Astrocyte (in vitro differentiated cells and primary cell): ENCODE measurements at places on chromosomes 1 and 21.
A peak's percentile ranks its signal among the peaks of the same experiment; 100 is the strongest.

- no peak for DNase-seq
Measured at GRCh38 chr1:23341931-23342692, 2.0 kb downstream of the HNRNPR start.

- no peak for DNase-seq
Measured at GRCh38 chr1:111821121-111821745, 65.5 kb downstream of the DDX20 start.

GRCh38 chr1:5165762-5166161, 511.4 kb downstream of the AJAP1 start:
- no peak for DNase-seq

GRCh38 chr1:148162363-148162762, 10.3 kb upstream of the NBPF11 start:
- no peak for DNase-seq

GRCh38 chr1:39690794-39691382, 345 bp downstream of the HPCAL4 start:
- DNase-seq = no peak

DNA sequence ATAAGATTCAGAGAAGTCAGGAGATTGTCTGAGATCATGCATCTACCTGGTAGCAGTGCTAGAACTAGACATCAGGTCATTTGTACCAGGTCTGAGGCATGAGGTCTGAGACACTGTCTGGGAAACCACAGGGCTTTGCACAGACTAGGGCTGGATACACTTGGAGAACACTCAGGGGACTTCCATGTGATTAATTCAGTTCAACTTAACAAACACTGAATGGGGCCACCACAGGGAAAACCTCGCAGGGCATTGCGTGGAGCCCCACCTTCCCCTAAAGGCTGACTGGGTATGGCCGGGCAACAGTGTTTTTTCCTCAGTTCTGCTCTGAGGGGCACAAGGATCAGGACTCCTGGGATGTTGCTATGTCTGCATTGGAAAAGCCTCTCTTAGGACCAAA, 86.5 kb upstream of the WARS2 start:
- no peak for DNase-seq

- peak; percentile 56 for DNase-seq
Measured at GRCh38 chr1:201504179-201504631, 2.7 kb downstream of the CSRP1 start.

DNA sequence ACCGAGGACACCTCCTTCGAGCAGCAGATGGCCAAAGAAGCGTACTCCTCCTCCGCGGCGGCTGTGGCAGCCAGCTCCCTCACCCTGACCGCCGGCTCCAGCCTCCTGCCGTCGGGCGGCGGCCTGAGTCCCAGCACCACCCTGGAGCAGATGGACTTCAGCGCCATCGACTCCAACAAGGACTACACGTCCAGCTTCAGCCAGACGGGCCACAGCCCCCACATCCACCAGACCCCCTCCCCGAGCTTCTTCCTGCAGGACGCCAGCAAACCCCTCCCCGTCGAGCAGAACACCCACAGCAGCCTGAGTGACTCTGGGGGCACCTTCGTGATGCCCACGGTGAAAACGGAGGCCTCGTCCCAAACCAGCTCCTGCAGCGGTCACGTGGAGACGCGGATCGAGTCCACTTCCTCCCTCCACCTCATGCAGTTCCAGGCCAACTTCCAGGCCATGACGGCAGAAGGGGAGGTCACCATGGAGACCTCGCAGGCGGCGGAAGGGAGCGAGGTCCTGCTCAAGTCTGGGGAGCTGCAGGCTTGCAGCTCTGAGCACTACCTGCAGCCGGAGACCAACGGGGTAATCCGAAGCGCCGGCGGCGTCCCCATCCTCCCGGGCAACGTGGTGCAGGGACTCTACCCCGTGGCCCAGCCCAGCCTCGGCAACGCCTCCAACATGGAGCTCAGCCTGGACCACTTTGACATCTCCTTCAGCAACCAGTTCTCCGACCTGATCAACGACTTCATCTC, 106.8 kb upstream of the VAMP3 start:
- no peak for DNase-seq

DNA sequence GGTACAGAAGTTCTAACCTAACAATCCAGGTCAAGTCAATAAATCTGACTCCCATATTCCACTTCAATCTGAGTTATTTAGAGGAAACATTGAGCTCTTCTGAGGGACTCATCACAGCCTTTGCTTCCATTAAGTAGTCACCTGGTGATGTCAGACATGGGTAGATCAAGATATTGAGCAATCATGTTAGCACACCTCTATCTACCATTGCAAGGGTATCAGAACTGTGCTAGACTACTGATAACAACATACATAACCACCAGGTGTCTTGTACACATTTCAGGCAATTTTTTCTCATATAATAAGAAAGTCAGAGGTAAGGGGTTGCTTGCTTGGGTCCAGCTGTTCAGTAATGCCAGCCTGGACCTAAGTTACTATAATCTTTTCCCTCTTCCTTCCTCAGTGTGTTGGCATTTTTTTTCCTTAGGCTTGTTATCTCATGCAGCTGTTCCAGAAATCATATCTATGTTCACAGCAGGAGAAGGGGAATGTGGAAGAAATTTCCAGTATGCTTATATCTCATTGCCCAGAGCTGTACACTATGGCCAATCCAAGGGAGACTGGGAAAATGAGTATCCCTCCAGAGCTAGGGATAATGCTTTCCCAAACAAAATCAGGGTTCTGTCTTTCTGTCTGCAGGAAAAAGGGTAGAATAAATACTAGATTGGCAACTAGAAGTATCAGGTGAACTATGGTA, 52.3 kb downstream of the GRIK1 start:
- no peak for DNase-seq

- DNase-seq = no peak
Measured at GRCh38 chr1:178071811-178072210, 22.1 kb upstream of the RASAL2 start.

DNA sequence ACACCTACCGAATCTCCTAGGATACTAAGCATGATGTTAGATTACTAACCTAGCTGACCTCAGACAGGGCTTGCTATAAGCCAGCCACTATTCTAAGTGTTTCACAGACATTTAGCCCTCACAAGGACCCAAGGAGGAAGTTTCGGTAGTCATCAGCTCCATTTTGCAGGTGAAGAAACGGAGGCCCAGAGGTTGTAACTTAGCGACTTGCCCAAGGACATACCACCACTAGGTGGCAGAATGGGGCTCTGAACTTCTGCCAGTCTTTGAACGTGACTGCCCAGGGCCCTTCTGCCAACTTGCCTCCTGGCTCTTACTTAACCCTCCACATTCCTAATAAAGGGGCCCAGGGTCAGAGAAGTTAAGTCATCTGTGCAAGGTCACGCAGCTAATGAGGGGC, 283.5 kb downstream of the C1orf94 start:
- no peak for DNase-seq

GRCh38 chr1:85582687-85583591, 2.4 kb downstream of the CCN1 start:
- DNase-seq = no peak

DNA sequence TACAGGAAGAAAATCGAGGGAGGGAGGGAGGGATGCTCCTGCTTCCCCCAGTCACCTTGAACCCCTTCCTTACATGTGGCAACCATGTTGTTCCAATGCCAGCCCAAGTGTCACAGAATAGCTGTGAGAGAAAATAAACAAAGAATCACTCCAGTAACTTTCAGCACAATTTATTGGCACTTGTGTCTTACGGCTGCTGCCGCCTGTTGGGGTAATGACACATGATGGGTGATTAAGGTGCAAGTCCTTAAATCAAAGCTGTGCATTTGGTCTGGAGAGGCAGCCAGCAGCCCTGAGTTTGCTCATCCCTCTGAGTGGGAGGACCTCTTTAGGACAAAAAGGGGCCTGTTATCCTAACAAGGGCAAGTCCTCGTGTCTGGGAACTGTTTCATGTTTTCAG, 377.7 kb downstream of the PCP4 start:
- DNase-seq = no peak

- DNase-seq = no peak
Measured at GRCh38 chr1:110951161-110951560, 12.6 kb downstream of the LRIF1 start.

GRCh38 chr1:184118046-184118445, 66.5 kb downstream of the TSEN15 start:
- DNase-seq = peak; percentile 93

GRCh38 chr1:66360285-66360724, 173.6 kb upstream of the SGIP1 start:
- no peak for DNase-seq

DNA sequence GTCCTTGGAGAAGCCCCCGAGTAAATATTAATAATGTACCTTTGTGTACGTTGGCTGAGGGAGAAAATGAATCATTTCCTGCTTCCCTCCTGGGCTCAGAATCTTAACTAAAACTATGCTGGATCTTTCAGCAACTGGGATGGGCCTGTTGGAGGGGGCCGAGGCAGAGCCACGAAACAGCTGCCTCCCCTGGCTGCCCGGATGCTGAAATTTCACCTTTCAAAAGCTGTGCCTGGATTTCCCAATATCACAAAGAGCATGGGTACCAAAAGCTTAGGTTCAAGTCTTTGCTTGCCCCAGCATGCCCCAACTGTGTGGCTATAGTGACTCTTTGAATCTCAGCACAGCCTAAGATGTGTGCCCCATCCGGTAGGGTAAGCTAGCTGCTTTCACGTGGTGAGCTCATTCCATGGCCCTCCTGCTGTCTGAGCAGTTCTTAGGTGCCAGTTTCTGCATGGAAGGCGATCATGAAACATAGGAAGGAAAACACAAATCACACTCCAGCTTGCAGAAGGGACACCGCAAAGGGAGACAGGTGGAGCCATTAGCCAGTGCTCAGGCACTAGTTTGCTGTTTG, 473.5 kb downstream of the PTPRU start:
- DNase-seq = peak; percentile 82

- no peak for DNase-seq
Measured at GRCh38 chr1:198162091-198162767, 5.4 kb downstream of the NEK7 start.

DNA sequence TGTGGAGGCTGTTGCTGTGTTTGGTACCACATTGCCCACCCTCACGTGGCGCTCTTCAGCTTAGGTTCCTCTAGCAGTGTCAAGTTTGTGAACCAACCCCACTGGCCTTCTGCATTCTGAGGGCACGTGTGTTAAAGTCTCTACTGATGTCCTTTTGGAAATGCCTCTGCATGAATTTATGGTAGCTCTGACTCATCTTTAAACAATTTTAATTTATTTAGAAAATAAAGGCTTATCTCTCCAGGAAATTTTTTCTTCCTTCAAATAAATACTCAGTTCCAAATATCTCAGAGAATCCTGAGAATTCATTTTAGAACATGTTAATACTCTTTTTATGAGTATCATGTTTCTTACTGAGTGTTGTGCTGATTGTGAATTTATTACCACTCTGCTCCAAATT, 5.5 kb downstream of the CD1D start:
- DNase-seq = no peak

GRCh38 chr21:45831991-45832740, 149.4 kb upstream of the COL6A1 start:
- DNase-seq = no peak

GRCh38 chr1:94514095-94514727, 27.3 kb downstream of the F3 start:
- DNase-seq = no peak

GRCh38 chr1:244370060-244370637, 81.6 kb downstream of the ADSS2 start:
- DNase-seq = no peak

DNA sequence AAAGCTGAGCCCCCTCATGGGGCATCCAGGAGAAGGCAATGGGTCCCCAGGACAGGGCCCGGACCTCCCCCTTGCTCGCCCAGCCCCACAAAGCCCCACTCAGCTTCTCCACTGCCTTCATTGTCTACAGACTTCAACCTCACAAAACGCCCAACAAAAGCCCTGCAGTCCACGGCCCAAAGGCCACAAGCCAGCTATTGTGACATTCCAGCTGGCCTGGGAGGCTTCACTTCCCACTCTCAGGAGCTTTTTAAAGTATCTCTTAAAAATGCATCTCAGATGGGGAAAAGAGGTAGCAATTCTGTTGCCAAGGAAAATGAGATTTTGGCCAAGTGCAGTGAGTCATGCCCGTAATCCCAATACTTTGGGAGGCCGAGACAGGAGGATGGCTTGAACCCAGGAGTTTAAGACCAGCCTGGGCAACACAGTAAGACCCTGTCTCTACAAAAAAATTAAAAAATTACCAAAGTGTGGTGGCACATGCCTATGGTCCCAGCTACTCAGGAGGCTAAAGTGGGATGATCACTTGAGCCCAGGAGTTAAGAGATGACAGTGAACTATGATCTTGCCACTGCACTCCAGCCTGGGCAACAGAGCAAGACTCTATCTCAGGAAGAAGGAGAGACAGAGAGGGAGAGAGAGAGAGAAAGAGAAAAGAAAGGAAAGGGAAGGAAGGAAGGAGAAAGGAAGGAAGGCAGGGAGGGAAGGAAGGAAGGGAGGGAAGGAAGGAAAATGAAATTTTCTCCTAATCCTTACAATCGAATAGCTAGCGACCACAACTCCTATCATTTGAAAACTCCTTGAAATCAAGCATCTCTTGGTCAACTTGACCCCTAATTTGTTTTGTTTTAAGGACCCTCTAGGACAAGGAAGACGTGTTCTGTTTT, 31.4 kb upstream of the TARDBP start:
- peak; percentile 15 for DNase-seq

GRCh38 chr1:244735404-244735803, 82.5 kb downstream of the DESI2 start:
- no peak for DNase-seq

GRCh38 chr1:195481293-195481692, 1126.9 kb downstream of the KCNT2 start:
- no peak for DNase-seq

DNA sequence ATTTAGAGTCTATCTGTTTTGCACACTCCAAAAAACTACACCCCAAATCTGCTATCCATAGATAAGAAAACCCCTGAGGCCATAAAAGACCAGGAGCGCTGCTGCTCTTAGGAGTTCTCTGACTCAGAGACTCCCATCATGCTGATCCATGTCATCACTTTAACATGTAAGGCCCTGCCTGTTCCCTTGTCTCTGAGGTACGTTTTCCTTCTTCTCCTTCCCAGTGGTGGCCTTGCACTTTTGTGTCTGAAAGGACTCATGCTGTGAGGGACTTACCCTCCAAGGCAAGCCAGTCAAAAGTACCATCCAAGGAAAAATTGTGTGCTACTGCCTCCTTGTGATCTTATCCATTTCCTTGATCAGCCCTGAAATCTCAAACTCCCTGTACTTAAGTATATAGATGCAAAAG, 427.4 kb upstream of the NCAM2 start:
- no peak for DNase-seq

- peak; percentile 41 for DNase-seq
Measured at GRCh38 chr1:94481473-94481933, 60.1 kb downstream of the F3 start.

- DNase-seq = no peak
Measured at GRCh38 chr1:6121651-6122370, 58.3 kb downstream of the CHD5 start.

- DNase-seq = no peak
Measured at GRCh38 chr1:172494166-172494565, 38.8 kb upstream of the SUCO start.
